ENCODE measurements at places on chromosomes 3 and 15. TPM values are rescaled to one million over a fixed set of nuclear protein-coding genes. Genes with fewer than 3 reads are reported as not detected.

RBMS3 gene
- 0.15 TPM for total RNA-seq

LRRIQ4 gene
- 0.23 TPM for total RNA-seq

ZNF774 gene
- 2.1 TPM for total RNA-seq

DNA sequence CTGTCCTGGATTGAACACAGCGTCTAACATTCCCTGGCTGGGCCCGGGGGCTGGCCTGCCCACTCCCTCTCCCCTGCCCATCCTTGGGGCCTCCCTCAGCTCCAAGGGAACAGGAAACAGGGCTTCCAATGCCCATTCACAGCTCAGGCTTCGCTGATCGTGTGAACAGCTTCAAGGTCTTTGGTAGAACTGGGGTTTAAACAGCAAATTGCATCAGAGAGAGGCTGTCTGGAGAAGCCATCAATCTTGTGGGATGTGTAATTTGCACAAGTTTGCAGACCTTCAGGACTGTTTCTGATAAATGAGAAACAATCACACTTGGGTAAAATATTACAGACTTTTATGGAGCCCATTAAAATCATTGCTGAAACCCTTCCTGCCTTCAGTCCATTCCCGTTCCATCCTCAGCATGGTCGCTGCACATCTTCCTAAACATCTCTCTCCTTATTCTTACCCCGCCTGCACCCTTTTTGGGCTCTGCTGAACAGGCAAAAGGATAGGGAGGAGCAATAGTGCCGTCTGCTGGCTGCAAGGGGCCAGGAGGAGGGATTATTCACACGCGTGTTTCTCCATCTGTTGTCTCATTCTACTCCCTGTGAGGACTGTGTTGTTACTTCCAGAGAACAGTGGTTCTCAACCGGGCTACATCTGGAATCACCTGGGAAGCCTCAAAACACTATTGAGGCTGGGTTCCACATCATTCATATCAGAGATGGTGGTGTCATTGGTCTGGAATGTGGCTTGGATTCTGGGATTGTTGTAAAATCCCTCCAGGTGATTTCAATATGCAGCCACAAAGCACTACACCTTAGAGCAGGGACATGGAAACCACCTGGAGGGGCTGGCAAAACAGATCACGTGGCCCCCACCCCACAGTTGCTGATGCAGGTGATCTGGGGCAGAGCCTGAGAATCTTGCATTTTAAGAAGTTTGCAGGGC lies 116.3 kb downstream of the CLSTN2 start:
- no peaks in the 10 kb centered on the region for H3K36me3 ChIP-seq
- H3K27me3 ChIP-seq: no peaks in the 10 kb centered on the region
- H3K4me3 ChIP-seq: no peak overlapping the region
- DNase-seq: no peak

DNA sequence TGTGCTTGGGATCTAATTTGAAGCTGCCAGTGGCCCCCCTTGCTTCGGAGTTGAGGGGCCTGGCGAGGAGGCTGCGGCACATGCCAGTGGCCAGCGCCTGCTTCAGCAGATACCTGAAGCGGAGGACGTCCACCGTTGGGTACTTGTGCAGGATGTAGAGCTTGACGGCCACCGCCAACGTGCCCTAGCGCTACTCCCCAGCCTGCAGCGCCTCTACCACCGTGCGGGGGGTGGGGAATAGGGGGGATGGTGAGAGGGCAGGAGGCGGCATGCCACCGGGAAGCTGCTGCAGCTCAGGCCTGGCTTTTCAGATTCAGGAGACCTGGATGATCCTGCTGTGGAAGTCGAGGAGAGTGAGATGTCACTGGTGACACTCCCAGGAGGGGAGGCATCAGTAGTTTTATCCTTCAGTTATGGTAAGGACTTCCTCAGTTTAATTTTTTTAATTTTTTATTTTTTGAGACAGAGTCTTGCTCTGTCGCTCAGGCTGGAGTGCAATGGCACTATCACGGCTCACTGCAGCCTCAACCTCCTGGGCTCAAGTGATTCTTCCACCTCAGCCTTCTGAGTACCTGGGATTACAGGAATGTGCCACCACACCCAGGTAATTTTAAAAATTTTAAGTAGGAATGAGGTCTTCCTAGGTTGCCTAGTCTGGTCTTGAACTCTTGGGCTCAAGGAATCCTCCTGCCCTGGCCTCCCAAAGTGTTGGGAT lies 150.6 kb upstream of the FRMD4B start:
- no peaks in the 10 kb centered on the region for H3K36me3 ChIP-seq
- H3K4me3 ChIP-seq: no peak overlapping the region
- DNase-seq: no peak
- H3K4me1 ChIP-seq: peaks cover 3% of the 10 kb centered on the region

SCG3 gene
- total RNA-seq: not detected

DNA sequence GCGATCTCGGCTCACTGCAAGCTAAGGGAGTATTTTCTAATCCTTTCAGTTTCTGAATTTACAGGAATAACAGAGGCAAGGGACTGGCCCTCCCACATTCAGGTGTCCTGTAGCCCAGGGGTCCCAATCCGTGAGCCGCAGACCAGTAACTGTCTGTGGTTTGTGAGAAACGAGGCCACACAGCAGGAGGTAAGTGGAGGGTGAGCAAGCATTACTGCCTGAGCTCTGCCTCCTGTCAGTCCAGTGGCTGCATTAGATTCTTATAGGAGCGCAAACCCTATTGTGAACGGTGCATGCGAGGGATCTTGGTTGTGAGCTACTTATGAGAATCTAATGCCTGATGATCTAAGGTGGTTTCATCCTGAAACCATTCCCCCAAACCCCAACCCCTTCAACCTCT lies 5.0 kb upstream of the IL17RC start:
- H3K4me1 ChIP-seq: peaks cover 25% of the 10 kb centered on the region
- H3K36me3 ChIP-seq: no peaks in the 10 kb centered on the region
- H3K4me3 ChIP-seq: no peak overlapping the region
- H3K27me3 ChIP-seq: peaks cover 16% of the 10 kb centered on the region

GRCh38 chr3:158456114-158456513 lies 114.9 kb upstream of the MLF1 start:
- H3K36me3 ChIP-seq: peaks cover 3% of the 10 kb centered on the region
- H3K4me3 ChIP-seq: no peak overlapping the region
- DNase-seq: no peak
- no peak overlapping the region for H3K27ac ChIP-seq

Measured in activated CD8-positive, alpha-beta memory T cell treated with anti-CD3 and anti-CD28 coated beads, Interleukin-2, amount 10 ng/mL, durations not matched to agents 7 days and 5 days (primary cell).